ENCODE measurements at places on chromosomes 3 and 15.

DNA sequence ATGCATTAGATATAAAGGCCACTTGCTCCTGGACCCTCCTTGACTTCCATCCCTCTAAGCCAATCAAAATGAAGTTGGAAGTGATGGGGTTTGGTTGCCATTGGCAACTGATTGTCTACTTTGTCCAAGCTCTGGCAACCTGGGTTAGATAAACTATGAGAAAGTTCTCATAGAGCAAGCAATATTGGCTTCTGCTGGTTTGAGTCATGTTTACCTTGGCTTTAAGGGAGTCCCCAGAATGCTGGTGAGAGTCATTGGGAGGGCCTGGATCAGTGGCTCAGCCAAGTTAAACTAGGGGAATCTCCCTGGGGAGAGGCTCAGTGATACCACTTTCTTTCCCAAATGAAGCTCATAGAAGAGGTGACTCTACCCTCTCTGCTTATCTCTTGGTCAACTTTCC, 176.3 kb upstream of the ROPN1 start:
- DNase-seq, result no peak

- DNase-seq, result no peak
Measured at GRCh38 chr3:134432236-134432635, 53.5 kb downstream of the ANAPC13 start.

DNA sequence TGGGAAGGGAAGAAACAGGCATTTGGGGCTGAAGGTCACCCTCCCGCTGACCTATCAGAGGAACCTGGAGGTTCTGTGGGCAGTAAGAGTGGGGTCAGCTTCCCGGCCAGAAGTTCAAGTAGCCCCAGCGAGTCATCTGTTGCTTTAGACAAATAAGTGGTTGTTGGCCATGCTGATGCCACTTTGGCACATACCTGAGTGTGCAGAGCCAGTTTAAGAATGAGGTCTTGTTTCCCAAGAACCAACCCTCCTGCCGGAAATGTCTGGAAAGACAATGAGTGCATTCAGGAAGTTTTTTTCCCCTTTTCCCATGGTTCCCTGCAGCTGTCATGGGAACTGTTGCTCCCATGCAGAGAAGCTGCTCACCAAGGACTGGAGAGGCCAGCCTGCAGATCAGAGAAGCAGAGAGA, 166.7 kb downstream of the ZNF621 start:
- no peak for DNase-seq

- peak; percentile 29 for DNase-seq
Measured at GRCh38 chr3:150410311-150411105, 2.4 kb downstream of the TSC22D2 start.

- DNase-seq, result no peak
Measured at GRCh38 chr15:101528917-101529299, 39.4 kb upstream of the PCSK6 start.

GRCh38 chr3:8520816-8521403, 19.3 kb downstream of the LMCD1 start:
- no peak for DNase-seq

DNA sequence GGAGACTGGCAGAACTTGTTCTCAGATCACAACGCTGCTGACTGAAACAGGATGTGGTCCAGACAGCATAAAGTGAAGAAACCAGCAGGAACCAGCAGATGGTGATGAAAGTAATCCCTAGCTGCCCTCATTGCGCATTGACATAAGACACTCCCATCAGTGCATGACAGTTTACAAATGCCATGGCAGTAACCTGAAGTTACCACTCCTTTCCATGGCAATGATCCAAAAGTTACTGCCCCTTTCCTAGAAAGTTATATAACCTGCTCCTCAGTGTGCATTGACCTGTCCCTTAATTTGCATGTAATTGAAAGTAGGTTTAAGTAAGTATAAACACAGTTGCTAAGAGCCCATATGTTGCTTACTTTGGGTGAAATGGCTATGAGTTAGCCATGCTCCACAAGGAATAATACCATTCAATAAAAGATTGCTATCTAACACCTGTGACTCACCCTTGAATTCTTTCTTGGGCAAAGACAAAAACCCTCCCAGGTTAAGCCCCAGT, 149.1 kb upstream of the CD96 start:
- DNase-seq, result no peak

DNA sequence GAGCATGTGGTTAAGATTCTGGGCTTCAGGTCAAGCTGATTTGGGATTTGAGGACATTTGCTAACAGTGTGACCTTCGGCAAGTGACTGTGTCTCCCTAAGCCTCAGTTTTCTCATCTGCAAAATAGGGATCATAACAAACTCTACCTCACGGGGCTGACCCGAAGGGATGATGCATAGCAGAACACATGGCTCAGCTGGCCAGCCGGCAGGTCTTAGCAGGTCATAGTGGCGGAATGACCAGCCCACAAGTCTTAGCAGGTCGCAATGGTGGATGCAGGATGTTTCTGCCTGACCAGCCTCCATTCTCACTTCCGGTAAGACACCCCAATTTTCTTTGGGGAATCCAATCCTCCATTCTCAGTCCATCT, 63.3 kb downstream of the IQSEC1 start:
- no peak for DNase-seq

DNA sequence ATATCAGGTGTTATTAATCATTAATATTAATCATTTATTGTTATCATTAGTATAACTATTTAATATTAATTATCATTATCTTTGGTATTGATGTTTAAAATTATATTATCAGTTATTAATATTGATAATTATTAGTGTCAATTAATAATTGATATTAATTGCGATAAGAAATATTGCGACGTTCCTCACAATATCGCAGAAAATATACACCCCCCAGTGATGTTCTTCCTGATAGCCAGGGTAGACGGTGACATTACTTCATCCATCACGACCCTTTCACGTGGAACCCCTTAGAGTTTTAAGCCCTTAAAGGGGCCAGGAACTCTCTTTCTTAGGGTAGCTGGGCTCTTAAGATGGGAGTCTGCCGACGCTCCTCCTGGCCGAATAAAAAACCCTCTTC, 98.6 kb upstream of the OSBPL11 start:
- no peak for DNase-seq

GRCh38 chr3:14844386-14845170, 25.8 kb downstream of the FGD5 start:
- DNase-seq, result no peak

GRCh38 chr3:135694142-135694541, 271.4 kb upstream of the PPP2R3A start:
- no peak for DNase-seq

- DNase-seq, result no peak
Measured at GRCh38 chr3:73363093-73363492, 261.6 kb downstream of the PDZRN3 start.

Measured in germinal center (tissue), 1 donor.